ENCODE measurements at places on chromosomes 7 and 10. TPM values are rescaled to one million over a fixed set of nuclear protein-coding genes. Genes with fewer than 3 reads are reported as not detected.

The SGCE gene
- total RNA-seq: 116 TPM

The PRLHR gene
- total RNA-seq: not detected

The STEAP1 gene
- 62.2 TPM for total RNA-seq

The CYP2E1 gene
- total RNA-seq: 0.86 TPM

The TMEM140 gene
- 17.7 TPM for total RNA-seq

The CLCN1 gene
- total RNA-seq: 0.07 TPM

The MEOX2 gene
- 28.3 TPM for total RNA-seq

The ACTL6B gene
- not detected for total RNA-seq

The TFPI2 gene
- total RNA-seq: 59.6 TPM

The RAMP3 gene
- not detected for total RNA-seq

The RPEL1 gene
- not detected for total RNA-seq

The NYAP1 gene
- 2.3 TPM for total RNA-seq

The MMP21 gene
- total RNA-seq: not detected

The CALML3 gene
- not detected for total RNA-seq

The ATXN7L1 gene
- total RNA-seq: 5.0 TPM

The INSYN2A gene
- 0.13 TPM for total RNA-seq

The TIMM23 gene
- total RNA-seq: 44.8 TPM

The OR9A4 gene
- not detected for total RNA-seq

The DLX5 gene
- total RNA-seq: 0.33 TPM

The ANKRD30A gene
- total RNA-seq: not detected

The PRSS1 gene
- not detected for total RNA-seq

The SLIT1 gene
- 0.07 TPM for total RNA-seq

The PIP gene
- total RNA-seq: not detected

The GPR15LG gene
- total RNA-seq: not detected

The CADPS2 gene
- 18.3 TPM for total RNA-seq

The PLEKHS1 gene
- not detected for total RNA-seq

The COL13A1 gene
- 38.9 TPM for total RNA-seq

The PPP1R3C gene
- total RNA-seq: 201 TPM

The ZNF853 gene
- total RNA-seq: 0.99 TPM

The CALY gene
- not detected for total RNA-seq

The PPP1R9A gene
- total RNA-seq: 0.78 TPM
